IPS DF 6.9 (cell line): ENCODE measurements at places on chromosomes 6 and 20.

DNA sequence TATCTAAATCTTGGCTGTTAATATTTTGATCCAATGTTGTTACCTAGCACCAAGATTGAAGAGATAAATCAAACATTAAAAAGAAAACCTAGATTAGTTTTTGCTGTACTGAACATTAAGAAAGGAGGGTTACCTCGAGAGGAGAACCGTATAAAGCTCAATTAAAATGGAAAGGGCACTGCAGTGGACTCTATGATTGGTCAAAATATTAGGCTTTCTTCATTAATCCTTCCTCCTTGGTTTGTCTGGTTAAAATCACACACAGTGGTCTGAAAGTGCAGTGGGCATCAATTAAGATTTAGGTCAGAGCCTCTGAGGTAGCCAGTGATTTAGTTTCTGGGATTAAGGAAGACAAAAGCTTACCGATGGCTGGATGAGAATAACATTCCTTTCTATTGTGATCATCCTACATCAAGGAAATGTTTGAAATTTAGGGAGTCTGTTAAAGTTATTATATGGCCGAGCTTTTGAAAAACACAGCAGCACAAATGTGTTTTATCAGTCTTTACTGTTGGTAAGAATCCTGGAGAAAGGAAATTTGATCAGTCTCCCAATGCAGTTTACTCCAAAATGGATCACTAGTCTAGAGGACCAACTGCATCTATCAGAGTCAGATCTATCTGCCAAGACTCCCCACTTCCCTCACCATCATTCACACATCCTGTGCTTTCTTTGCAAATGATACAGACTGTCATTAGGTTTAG is 134.6 kb upstream of the NEDD9 start:
- no peaks in the 10 kb centered on the region for H3K27me3 ChIP-seq
- DNase-seq, result no peak
- H3K4me3 ChIP-seq, result no peak overlapping the region
- no peaks in the 10 kb centered on the region for H3K36me3 ChIP-seq
- no peak overlapping the region for H3K27ac ChIP-seq

GRCh38 chr6:169254456-169255316 is 1.0 kb upstream of the THBS2 start:
- no peaks in the 10 kb centered on the region for H3K27me3 ChIP-seq
- DNase-seq, result no peak
- H3K27ac ChIP-seq, result no peak overlapping the region
- peaks cover 11% of the 10 kb centered on the region for H3K4me1 ChIP-seq
- H3K4me3 ChIP-seq, result no peak overlapping the region

GRCh38 chr6:109024784-109025183 is 69.9 kb downstream of the SESN1 start:
- no peaks in the 10 kb centered on the region for H3K27me3 ChIP-seq
- no peaks in the 10 kb centered on the region for H3K4me1 ChIP-seq
- no peak overlapping the region for H3K27ac ChIP-seq
- H3K36me3 ChIP-seq, result no peaks in the 10 kb centered on the region
- no peak for DNase-seq

- H3K36me3 ChIP-seq, result no peaks in the 10 kb centered on the region
- H3K4me1 ChIP-seq, result no peaks in the 10 kb centered on the region
These were observed 970.5 kb upstream of the SLC35B3 start for GRCh38 chr6:9405825-9406224.

DNA sequence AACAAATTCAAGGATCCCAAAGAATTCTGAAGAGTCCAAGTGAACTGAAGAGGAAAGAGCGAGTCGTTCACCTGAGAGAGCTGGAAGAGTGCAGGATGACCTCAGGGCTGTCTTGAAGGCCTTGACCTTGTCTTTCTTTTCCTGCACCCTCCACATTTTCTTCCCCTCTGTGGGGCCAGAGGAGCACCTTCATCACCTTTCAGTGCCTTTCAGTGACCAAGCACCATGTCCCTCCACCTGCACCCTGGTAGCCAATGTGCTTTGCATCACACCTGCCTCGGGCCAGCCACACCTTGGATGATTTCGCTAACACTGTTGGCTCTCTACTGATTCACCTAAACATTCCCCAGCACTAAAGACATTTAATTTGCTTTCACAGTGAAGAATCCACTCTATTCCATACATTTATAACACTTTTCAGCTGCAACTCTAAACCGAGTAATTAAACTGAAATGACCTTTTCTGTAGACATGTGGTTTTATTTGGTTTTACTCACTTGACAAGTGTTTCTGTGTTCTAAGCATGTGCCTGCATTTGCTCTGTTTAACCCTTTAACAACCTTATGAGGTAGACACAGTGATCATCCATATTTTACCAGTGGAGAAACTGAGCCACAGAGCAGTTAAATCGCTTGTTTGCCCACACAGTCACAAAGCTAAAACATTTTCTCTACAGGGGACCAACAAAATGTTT is 121.3 kb upstream of the CST7 start:
- H3K27ac ChIP-seq, result no peak overlapping the region
- no peaks in the 10 kb centered on the region for H3K27me3 ChIP-seq
- DNase-seq, result no peak
- H3K4me1 ChIP-seq, result no peaks in the 10 kb centered on the region
